ENCODE measurements at places on chromosomes 16 and 17.

- DNase-seq: no peak
Observed at GRCh38 chr17:57773557-57773956, 28.5 kb upstream of the CCDC182 start.

- DNase-seq: no peak
Observed at GRCh38 chr16:2048116-2048543, 345 bp downstream of the TSC2 start.

GRCh38 chr17:72116661-72117521 is 3.9 kb upstream of the SOX9 start:
- no peak for DNase-seq

DNA sequence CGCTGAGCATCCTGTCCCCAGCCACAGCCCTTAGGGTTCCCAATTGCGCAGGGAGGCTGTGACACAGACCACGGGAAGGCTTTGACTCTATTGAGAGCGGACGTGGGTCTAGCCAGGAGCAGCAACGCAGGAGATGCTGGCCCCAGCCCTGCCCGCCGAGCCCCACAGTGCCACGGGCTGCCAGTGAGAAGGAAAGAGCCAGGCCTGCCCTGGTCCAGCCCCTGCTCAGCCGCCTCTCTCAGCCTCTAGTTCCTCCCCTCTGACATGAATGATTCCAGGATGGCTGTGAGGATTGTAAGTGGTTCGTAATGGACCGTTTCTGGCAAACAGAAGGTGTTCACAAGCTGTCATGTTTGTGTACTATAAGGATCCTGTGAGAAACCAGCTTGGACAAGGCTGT is 2.5 kb downstream of the BHLHA9 start:
- no peak for DNase-seq

- DNase-seq: no peak
Observed at GRCh38 chr17:78332991-78333390, 26.9 kb downstream of the SOCS3 start.

GRCh38 chr17:2691965-2692780 is 19.4 kb downstream of the CLUH start:
- DNase-seq: no peak

DNA sequence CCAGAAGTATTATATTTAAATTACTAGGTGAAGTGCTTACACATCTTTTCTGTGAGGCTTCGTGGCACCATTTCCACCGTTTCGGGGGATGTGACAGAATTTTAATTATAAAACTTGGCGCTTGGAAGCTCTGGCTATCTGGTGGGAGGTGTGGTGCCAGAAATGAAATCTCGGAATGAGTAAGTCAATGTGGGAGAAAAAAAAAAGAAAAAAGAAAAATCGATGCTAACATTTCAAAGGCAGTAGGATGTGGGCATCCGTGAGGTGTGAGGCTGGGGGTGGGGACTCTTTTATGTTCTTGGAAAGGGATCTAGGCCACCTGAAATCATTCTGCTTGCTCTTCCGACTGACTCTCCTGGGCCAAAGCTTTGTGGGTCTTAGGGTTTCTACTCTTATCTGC is 21.9 kb downstream of the CPPED1 start:
- DNase-seq: no peak

DNA sequence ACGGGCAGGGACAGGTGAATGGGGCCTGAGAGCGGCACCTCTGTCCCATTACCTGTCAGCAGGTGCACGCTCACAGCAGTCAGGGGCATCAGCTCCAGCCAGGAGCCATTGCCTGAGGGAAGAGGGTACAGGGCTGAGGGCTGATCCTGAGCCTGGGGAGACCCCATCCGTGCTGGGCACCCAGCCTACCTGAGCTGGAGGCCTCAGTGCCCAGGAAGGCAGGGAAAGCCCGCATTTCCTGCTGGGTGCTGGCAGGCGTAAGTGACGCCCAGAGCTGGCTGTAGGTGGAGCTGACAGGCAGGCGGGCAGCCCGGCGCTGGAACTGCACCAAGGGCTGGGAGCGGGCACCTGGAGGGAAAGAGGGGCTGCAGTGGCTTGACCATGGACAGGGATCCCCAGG is 7.4 kb downstream of the FAM171A2 start:
- DNase-seq: no peak

GRCh38 chr16:23896832-23897821 is 61.3 kb downstream of the PRKCB start:
- no peak for DNase-seq

- no peak for DNase-seq
Observed at GRCh38 chr17:2372180-2372579, 28.7 kb downstream of the MNT start.
